CD4-positive, alpha-beta T cell treated with Interleukin-17A for 4 hours (primary cell): ENCODE measurements at places on chromosomes 1 and 21.

GRCh38 chr1:57600424-57600823 is 176.6 kb upstream of the DAB1 start:
- DNase-seq = no peak

DNA sequence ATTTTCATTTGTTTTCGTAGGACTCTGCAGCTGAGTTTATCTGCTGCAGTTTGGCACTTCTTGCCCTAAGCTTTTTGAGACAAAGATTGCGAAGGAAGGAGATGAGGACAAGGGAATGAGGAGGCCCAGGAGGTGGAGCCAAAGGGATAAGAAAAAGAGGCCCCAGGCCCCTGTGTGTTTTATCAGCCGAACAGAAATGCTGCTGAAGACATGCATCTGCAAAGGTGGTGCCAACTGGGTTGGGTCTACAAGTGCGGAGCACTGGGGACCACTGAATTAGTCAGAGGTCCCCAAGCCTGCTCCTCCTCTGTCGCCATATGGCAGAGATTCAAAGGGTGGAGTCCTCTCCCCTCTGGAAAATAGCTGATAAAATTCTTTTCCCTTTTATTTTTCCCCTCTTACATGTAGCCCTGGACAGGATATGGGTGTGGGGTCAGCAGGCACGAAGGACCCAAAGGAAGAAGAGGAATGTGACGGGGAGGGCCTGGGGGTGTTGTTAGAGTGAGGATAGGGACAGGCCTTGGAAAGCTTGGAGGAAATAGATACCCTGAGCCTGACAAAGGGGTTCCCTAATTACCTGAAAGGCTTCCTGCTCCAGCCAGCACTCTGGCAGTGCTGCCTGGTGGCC is 2.7 kb downstream of the CD34 start:
- DNase-seq = no peak

GRCh38 chr1:185342672-185343259 is 25.7 kb upstream of the IVNS1ABP start:
- DNase-seq = no peak

DNA sequence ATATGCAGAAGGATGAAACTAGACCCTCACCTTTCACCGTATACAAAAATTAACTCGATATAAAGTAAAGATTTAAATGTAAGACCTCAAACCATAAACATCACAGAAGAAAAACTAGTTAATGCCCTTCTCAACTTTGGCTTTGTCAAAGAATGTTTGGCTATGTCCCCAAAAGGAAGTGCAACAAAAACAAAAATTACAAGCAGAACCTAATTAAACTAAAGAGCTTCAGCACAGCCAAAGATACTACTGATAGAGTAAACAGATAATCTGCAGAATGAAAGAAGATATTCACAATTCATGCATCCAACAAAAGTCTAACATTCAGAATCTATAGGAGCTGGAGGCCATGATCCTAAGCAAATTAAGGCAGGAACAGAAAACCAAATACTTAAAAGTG is 824.6 kb upstream of the NEGR1 start:
- DNase-seq = no peak

DNA sequence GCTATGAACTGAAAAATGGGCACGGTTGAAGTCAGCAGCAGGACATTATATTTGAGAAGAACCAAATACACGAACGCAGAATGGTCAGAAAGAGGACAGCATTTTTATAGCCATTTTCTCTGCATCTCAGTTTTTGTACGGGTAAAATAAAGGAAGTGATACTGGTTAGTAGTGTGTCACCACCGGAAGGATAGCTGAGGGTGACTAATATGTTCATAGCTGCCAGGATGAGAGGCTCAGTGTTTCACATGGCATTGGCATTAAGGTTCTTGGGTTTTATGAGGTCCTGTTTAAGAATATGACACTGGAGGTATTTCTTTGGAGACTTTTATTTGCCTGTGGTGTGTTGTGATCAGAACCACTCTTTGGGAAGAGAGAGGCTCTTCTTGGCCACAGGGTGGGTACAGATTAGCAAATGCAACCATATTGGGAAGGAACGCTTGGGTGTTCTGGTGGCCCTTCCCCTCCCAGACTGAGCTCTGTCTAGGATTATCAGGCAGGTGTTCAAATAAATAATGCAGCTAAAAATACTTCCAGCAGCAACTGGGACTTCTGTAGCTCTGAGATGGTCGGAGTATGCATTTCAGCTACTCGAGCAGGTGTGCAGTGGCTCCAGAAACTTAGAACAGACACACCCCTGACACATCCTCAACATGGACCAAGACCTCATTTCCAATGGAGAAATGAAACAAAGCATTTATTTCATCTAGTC is 158.2 kb downstream of the PBX1 start:
- DNase-seq = no peak

GRCh38 chr1:107936498-107937481 is 28.2 kb downstream of the VAV3 start:
- peak; percentile 49 for DNase-seq

- DNase-seq = no peak
Measured at GRCh38 chr1:208084764-208085163, 159.4 kb downstream of the PLXNA2 start.

DNA sequence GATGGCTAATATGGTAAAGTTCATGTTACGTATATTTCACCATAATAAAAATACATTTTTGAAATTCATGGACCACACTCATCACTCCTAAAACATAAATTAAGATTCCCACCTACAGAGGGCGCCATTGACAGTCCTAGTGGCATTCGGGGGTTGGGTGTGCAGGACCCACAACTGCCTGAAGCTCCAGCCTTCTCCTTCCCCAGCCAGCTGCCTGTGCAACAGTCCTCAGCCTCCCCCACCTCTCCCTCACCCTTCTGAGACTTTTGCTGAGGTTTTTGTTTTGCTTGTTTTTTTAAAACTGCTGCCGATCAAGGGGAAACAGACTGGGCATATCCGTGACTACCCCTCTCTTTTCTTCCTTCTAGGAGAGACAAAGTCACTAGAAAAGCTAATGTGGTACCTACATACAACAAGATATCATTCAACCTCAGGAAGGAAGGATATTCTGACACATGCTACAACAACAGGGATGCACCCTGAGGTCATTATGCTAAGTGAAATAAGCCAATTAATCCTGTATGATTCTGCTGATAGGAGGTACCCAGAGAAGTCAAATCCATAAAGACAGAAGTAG is 9.2 kb upstream of the EVA1C start:
- DNase-seq = peak; percentile 69

GRCh38 chr1:15027515-15027986 is 126.0 kb upstream of the TMEM51 start:
- DNase-seq = peak; percentile 32

GRCh38 chr1:7519861-7520395 is 251.2 kb upstream of the VAMP3 start:
- no peak for DNase-seq

DNA sequence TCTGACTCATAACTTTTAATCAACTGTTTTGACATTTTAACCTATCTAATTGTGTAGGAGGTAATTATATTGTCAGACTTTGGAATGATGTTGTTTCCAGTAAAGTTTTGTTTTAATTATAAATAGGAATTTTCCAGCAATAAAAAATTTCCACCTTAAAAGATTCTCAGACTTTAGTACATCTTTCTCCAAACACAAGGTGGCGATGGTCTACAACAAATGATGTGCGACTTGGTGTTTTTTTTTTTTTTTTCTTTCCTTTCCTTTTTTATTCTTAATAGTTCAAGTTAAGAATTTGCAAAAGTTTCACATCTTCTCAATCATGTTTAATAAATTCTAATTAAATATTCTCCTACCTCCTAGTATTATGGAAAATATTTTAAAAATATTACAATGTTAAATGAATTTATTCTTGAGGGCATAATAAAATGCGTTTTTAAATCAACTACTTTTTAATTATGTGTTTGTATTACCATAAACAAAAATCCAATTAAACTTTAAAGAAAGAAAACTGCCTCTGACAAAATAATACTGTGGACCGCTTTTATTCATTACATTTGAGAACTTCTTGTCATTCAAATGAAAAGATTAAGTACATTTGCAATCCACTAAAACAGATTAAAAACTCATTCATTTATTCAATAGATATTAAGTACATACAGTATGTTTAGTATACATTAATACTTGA is 4.4 kb upstream of the ADAMTS1 start:
- no peak for DNase-seq

DNA sequence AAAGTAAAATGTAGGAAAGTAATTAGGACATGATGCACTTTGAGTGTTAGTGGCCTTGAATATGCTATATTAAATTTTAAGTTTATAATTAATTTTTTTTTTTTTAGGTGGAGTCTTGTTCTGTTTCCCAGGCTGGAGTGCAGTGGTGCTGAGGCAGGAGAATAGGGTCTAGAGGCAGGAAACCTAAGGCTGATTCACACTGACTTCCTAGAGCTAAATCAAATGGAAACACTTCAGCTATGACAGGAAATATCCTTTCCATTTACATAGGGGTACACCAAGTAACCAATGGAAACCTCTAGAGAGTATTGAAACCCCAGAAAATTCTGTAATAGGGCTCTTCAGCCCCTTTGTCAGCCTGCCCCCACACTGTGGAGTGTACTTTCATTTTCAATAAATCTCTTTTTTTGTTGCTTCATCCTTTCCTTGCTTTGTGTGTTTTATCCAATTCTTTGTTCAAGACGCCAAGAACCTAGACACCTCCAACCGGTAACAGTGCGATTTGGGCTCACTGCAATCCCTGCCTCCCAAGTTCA is 17.9 kb upstream of the THRAP3 start:
- DNase-seq = no peak

- no peak for DNase-seq
Measured at GRCh38 chr1:87030740-87031690, 116.6 kb downstream of the HS2ST1 start.

- no peak for DNase-seq
Measured at GRCh38 chr1:213570487-213570886, 417.3 kb upstream of the PROX1 start.

DNA sequence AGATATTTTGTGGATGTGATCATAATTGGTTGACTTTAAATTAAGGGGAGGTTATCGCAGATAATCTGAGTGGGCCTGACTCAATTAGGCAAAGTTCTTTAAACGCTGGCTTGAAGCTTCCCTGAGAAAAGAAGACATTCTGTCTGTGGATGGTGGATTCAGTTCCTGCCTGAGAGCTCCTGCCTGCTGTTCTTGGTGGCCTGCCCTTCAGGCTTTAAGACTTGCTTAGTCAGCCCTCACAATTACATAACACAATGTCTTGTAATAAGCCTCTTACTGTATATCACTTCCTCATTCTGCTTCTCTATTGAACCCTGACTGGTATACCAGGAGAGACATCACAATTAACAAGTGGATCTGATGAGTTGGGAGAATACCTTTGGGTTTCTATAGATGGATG is 50.2 kb downstream of the KCNJ6 start:
- DNase-seq = no peak

DNA sequence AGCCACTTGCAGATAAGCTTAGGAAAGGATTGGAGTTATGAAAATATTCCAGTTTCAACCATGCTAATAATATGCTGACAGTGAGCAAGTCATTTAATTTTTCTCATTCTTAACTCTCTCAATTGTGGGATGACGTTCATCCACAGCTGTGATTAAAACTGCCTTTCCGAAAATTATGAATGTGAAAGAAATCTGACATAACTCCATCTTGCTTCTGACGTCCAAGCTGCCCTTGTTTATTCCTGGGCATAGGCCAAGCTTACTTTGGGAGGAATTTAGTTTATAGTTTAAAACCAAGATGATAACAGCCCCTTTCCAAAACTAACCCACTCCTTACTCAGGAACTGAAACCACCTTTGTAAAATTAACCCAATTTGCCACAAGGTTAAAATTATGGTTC is 11.0 kb upstream of the RGS18 start:
- DNase-seq = no peak

DNA sequence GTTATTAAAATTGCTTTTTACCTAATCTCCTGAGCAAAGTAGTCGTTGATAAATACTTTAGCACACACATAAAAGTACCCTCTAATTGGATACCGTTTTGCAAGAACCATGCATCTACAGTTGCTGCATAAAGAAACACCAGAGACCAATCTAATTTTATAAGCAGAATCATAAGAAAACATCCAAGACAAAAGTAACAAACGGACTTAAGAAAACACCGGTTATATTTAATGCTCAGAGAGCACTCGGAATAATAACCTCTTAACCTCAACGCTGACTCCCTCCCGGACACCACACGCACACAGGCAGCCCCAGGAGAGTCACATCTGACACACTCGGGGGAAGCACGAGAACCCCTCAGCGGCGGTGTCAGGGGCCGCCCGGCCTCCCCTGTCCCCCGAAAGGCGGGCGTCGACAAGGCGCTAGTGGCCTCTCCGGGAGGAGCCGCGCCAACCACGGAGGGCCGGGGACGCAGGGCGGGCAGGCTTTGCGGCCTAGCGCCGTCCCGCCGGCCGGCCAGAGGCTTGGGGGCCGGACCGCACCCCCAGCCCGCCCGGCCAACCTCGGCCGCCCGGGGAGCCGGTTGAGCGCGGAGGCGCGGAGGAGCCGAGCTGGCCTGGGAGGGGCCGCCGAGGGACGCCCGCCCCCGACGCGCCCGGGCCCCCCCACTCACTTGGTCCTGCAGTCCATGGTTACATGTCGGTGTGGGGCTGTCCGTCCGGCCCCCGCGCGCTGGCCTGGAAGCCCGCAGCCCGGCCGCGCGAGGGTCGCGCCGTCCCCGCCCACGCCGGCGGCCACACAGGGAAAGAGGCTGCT is 606 bp downstream of the DENND1B start:
- DNase-seq = peak; percentile 66

GRCh38 chr21:34085129-34085528 is 11.8 kb downstream of the MRPS6 start:
- no peak for DNase-seq

GRCh38 chr1:225811622-225812487 is 1.9 kb downstream of the EPHX1 start:
- DNase-seq = no peak

DNA sequence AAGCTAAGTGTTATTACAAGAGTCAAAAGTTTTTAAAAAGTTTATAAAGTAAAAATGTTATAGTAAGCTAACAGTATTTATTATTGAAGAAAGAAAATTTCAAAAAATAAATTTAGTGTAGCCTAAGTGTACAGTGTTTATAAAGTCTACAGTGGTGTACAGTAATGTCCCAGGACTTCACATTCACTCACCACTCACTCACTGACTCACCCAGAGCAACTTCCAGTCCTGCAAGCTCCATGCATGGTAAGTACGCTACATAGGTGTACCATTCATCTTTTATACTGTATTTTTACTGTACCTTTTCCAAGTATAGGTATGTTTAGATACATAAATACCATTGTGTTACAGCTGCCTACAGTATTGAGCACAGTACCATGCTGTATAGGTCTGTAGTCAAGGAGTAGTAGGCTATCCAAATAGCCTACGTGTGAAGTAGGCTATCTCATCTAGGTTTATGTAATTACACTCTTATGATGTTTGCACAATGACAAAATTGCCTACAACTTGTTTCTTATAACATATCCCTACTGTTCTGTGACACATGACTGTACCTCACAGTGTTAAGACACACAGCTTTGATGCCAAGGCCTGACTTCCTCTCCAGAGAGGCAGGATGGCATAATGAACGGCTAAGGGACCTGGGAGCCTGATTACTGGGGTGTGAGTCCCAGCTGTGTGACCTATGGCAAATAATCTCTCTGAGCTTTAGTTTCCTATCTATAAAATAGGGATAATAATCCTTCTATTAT is 12.7 kb downstream of the DHCR24 start:
- DNase-seq = no peak
